Fibroblast of skin of right quadriceps (primary cell): ENCODE measurements at places on chromosomes 7 and 10.

GRCh38 chr7:78605119-78605518, 806.5 kb downstream of the PHTF2 start:
- peak; percentile 19 for DNase-seq

DNA sequence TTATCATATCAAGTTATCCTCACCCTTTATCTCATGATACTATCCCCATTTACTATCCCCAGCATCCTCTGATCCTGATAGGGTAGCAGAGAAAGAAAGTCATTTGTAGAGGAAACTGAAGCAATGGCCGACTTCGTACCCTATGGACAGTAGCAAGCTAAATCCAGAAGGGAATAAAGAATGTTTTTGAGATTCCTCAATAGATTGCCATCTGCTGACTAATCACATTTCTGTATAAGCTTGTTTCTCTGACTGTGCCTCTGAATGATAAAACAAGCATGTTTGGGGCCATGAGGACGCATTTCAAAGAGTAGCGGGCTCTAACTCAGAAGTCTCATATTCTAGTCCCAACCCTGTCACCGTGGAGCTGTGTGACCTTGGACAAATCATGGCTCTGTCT, 13.2 kb upstream of the FAM107B start:
- DNase-seq = no peak

- no peak for DNase-seq
Measured at GRCh38 chr7:134686786-134687185, 40.1 kb downstream of the BPGM start.

GRCh38 chr7:69663911-69664832, 65.9 kb downstream of the AUTS2 start:
- no peak for DNase-seq

- peak; percentile 71 for DNase-seq
Measured at GRCh38 chr10:14604181-14605142, 170.2 kb downstream of the FAM107B start.

DNA sequence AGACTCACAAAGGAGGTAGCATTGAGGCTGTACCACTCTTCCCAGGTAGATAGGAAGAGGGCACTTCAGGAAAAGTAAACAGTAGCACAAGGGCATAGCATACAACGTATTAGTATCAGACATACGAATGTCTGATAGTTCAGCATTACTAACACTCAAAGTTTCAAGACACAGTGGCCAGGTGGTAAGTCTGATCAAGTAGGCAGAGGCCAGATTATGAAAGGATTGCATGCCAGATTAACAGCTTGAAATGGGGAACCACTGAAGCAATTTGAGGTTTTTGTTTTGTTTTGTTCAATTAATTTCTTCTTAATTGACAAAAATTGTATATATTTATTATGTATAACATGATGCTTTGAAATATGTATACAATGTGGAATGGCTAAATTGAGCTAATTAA, 45.7 kb upstream of the IL6 start:
- no peak for DNase-seq

- no peak for DNase-seq
Measured at GRCh38 chr10:3838460-3839437, 53.7 kb upstream of the KLF6 start.

- DNase-seq = no peak
Measured at GRCh38 chr7:73963252-73963822, 64.6 kb upstream of the ELN start.
